ENCODE measurements at places on chromosomes 7 and 10.

GRCh38 chr7:123749537-123749857, 694 bp upstream of the WASL start:
- peak; percentile 89 for DNase-seq

- no peak for DNase-seq
Observed at GRCh38 chr7:85022064-85022697, 164.7 kb downstream of the SEMA3D start.

GRCh38 chr7:138603549-138604318, 97.4 kb downstream of the SVOPL start:
- peak; percentile 15 for DNase-seq

DNA sequence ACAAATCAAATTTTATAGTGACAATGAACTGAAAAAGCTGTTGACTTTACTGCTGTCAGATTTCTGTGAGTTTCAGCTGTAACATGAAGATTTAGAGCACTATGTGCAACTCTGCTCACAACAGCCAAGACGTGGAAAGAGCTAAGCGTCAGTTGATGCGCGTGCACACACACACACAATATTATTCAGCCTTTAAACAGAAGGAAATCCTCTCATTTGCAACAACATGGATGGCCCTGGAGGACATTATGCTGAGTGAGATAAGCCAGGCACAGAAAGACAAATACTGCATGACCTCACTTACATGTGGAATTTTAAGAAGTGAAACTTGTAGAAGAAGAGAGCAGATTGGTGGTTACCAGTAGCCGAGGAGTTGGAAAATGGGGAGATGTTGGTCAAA, 82.8 kb upstream of the FRMD4A start:
- DNase-seq = no peak
